ENCODE measurements at places on chromosomes 5 and 9.

DNA sequence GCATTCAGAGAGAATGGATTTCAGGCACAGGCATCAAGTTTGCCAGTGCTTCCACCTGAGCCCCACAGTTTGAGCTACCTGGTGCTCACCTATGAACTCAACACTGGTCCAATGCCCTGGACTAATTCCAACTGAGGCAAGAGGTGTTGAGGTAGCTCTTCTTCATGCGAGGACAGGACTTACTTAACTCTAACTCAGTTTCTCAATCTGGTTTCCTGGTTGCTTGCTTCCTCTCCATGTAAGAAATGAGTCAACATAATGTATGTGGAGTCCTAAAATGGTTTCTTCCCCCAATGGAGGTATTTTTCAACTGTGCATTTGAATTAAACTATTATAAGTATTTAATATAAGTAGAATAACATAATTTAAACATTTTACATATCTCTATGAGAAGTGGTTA, 523.6 kb upstream of the DAB2 start:
- no peak for DNase-seq

DNA sequence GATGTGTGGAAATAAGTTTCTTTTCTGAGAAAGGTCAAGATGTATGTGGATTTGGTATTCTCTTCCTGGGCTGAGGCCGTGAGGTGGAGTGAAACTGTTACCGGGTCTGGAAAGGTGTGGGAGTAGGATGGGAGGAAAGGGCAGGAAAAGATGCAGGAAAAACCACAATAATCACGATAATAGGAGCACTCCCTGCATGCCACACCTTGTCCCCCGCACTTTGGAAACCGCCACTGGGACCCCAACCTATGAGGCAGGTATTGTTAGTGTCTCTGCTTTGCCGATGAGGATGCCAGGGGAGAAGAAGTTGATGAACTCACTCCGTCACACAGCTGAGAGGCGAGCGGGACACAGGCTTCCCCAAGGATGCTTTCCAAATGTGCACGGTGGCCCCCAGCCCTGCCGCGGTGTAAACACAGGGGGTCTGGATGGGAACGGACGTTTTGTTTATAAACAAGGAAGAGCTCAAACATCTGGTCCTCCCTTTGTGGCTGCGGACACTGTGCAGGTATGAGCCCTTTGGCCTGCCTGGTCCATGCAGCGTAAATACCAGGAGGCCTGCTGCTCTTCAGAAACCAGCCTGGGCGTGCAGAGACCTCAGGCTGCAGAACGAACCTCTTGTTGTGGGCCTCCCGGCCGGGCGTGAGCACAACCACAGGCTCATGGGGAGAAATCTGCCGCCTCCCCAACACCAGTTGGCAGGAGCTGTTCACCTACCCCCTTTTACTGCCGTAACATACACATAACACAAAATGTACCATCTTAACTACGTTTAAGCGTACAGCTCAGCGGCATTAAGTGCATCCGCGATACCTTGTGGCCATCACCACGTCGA, 126.7 kb downstream of the COL23A1 start:
- DNase-seq = no peak

DNA sequence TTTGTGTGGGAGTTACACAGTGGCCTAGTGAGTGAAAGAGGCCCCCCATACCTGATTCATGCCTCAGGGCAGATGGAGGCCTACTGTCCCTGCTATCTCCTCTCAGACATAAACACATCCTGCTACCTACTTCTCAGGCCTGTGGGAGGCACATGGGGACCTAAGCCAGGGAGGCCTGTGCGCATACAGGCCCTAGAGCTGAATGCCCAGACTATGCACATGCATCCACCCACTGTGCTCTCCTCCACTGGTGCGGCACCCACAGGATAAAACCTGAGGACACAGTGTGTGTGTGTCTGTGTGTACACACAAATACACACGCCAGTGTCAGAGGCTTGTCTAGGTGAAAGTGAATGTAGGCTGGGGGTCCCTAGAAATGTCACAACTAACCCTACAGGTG, 1.4 kb downstream of the PAX5 start:
- no peak for DNase-seq

GRCh38 chr5:172901788-172902496, 57.3 kb upstream of the RPL26L1 start:
- no peak for DNase-seq

- no peak for DNase-seq
These were observed 177.9 kb upstream of the MAP3K1 start for GRCh38 chr5:56637321-56637920.

DNA sequence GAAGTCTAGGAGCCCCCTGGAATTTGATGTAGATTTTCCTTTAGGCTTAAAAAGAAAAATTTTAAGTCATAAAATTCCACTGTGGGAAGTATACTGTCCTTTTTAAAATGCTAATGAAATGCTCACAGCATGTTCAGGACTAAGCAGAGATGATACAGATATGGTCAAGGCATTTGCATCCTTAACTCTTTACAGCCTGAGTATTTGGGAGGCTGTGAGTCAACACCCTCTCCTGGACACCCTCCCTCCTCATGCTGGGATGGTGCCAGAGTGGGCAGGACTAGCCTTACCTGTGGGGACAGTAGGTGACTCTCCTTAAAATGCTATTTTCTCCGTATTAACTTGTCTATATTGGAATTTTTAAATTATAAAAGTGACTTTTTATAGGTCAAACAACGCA, 197.4 kb upstream of the ELL2 start:
- no peak for DNase-seq

DNA sequence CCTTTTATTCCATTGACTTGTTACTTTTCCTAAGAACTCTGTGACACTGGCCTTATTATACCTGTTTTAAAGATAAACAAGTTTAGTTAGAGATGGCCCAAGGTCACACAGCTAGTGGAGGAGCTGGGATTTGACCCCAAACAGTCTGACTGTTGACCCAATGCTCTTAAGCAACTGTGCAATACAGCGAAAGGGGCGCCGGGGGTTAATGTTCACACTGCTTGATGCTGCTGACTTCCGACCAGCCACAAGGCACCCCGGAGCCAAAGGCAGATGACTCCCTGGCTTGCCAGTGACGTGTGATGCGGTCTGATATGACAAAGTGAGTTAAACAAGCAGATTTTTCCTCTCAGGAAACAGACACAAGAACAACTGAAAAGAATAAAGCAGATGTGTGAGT, 23.9 kb downstream of the PIK3R1 start:
- DNase-seq = no peak

DNA sequence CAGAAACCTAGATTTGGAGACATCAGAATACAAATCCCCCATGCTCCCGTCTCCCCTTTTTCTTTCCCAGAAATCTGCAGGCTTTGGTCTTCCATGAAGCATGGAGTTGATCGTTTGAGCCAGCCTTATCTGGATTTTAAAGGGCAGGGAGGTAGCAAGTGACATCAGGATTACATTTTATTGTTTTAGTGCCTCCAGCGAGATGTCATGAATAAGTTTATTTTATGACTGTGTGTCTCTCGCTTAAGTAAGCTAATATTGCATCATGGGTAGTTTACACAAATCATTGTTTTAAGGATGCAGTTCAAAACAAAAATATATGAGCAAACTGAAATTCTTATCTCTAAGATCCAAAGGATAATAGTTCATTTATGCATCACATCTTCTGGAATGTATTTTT, 50.7 kb upstream of the TNFSF8 start:
- DNase-seq = no peak

DNA sequence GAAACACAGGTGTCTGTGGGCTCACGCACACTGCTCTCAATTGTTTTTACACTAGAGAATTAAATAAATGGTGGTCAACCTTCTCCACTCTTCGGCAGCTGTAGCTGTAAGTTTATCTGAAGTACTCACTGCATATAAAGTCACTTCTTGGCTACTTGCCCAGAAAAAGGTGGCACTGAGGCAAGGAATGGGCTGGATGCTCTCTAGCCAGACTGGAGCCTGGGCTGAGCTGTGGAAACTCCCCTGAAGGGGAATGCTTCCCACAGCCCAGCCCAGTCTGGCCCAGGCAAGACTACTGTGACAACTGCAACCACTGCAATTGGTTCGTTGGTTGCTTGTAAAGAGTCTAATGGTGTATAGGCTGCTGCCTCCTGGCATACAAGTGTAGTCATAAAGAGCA, 4.5 kb downstream of the LEAP2 start:
- no peak for DNase-seq

- DNase-seq = no peak
These were observed 209.7 kb downstream of the DIRAS2 start for GRCh38 chr9:90432951-90433350.

- no peak for DNase-seq
These were observed 19.2 kb downstream of the UBAP1 start for GRCh38 chr9:34197756-34198711.

DNA sequence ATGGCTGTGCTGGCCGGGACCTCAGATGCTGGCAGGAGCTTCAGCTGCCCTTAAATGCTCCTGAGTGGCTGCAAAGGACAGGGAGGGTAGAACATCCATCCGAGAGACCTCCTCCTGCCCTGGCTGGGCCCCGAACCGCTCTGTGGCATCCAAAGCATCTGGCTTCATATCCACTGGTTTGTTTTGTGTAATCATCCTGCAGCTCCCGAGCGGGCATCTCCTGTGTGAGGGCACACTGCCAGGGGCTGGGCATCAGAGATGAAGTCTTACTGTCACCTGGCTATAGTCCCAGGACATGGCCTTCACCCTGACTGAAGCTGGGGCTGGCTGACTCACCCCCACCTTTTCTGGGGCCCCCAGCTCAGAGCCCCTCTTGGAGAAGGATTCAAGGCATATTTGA, 18.5 kb upstream of the NTNG2 start:
- no peak for DNase-seq

DNA sequence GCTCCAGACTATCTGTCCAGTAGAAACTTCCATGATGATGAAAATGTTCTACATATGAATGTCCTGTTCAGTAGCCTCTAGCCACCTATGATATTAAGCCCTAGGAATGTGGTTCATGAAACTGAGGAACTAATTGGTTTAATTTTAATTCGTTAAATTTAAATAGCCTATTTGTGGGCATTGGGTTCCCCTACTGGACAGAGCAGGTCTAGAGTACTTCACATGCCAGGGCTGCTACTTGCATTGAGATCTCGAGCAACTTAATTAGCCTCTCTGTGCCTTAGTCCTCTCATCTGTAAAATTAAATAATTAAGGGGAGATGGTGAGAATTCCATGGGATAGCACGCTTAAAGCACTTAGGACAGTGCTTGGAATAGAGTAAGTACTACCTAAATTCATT, 160.0 kb downstream of the PAPPA start:
- DNase-seq = no peak

DNA sequence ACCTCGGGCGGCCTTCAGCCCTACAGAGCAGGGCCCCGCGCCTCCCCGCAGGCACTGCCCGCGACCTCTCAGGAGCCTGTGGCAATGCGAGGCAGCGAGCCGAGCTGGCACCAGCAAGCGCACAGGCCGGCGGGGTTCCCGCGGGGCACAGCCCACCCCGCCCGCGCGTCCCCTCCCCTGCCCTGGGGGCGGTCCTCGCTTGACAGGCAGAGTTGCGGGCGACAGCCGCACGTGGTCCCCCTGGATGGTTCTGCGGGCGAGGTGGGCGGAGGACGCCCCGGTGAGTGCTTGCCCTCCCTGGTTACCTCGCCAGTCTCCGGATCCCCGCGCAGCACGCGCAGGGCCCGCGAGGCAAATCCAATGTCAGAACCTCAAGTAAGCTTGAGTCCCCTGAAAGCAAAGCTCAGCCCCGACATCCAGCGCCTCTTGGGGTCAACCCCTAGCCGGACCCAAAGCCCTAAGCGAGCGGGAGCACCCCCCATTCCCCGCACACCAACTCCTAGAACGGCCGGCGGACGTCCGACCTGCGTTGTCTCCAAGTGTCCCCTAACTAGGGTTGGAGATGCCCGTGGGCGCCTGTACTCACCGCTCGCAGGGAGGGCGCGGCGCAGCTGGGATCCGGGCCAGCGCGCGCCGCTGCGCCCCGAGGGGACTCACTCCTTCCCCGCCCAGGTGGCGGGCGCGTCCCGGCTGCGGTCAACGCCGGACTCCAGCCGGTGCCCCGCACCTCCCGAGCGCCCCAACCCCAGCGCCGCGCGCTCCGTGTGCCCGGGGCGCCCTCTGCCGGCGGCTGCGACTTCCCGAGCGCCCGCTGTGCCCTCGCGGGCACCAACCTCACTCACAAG, at the start of gene DRD1:
Gene DRD1 (minus strand): TSS at position 123 of the 845 bp plus-strand sequence. CDS start 1,083 bp downstream, outside the sequence.
- DNase-seq = peak; percentile 55

DNA sequence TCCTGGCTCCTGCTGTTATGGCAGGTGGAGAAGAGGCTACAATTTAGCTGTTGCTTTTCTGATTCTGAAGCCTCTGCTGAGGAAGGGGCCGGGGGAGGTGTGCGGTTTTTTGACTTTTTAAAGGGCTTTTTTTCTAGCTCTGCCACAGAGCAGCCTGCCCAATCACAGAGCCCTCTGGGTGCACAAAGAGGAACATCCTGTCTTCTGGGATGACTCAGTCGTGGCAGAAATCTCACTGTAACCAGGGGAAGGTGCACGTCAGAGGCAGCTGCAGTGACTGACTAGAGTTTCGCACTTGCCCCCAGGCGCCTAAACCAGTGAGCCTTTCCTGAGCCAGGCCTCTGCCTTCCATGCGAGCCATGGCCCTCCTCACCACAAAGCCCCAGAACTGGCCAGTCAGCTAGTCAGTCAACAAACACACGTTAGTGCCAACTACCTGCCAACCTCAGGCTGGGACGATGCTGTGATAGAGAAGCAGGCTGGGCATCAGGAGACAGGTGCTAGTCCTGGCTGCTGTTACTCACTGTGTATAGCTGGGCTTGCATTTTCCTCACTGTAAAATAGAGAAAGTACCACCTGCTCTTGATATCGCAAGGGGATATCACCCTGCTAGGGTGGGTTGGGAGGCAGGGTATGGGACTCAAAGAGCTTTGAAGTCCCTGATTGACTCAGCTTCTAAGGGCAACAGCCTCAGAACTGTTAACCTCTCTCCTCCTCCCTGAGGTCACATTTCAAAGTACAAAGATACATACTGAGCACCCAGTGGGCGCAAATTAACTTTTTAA, 2.2 kb downstream of the AKNA start:
- no peak for DNase-seq

- no peak for DNase-seq
These were observed 47.5 kb upstream of the PPARGC1B start for GRCh38 chr5:149682532-149683075.

DNA sequence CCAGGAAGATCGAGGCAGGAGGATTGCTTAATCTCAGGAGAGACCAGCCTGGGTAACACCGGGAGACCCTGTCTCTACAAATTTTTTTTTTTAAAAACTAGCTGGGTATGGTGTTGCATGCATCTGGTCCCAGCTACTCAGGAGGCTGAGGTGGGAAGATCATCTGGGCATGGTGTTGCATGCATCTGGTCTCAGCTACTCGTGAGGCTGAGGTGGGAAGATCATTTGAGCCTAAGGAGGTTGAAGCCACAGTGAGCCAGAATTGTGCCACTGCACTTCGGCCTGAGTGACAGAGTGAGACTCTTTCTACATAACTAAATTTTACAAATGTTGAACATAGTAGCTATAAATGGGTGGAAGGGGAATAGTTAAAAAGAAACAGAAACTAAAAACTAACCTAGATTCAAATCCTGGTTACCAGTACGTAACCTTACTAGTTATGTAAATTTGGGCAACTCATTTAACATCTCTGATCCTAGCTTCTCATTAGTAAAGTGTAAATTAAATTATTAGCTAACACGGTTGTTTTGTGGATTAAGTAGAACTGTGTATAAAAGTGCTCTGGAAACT, 41.7 kb downstream of the TMEM161B start:
- DNase-seq = no peak

All from NCI-H774 (cell line).